ENCODE measurements at places on chromosomes 4 and X.

DNA sequence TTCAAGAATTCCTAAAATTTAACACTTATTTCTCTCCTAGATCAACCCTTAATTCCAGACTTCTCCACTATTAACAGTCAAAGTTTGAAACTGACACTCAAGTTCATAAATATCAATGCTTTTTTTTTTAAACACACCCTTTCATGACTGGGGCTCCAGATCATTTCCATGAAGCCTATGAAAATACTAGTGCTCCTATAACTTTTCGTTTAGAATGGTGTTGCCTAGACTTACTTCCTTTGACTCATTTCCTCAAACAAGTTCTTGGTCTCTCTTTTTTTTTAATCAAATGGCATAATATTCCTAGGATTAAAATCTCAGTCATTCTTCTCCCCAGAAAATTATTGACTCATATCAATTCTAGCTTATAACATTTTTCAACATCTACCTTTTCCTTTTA is 13.1 kb downstream of the ZMAT1 start:
- DNase-seq = no peak

GRCh38 chrX:93332329-93332728 is 341.0 kb downstream of the NAP1L3 start:
- DNase-seq = no peak

DNA sequence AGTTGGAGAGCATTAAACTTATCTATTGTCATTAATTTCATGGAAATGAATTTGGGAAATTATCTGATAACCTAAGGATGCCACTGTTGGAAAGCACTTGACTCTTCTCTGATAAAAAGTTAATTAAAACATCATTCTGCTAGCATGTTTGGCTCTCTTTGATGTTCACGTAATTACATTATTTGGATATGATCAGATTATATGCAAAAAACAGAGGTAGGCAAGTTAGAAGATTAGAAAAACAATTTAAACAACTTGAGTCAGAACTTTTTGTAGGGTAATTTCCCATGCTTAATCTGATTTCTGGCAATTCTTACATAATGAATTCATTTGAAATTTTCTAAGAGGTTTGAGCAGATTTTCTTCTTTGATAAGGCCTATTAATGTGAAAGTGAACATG is 882.9 kb downstream of the TRAM1L1 start:
- no peak for DNase-seq

- no peak for DNase-seq
Measured at GRCh38 chr4:1093391-1094335, 19.7 kb downstream of the RNF212 start.

DNA sequence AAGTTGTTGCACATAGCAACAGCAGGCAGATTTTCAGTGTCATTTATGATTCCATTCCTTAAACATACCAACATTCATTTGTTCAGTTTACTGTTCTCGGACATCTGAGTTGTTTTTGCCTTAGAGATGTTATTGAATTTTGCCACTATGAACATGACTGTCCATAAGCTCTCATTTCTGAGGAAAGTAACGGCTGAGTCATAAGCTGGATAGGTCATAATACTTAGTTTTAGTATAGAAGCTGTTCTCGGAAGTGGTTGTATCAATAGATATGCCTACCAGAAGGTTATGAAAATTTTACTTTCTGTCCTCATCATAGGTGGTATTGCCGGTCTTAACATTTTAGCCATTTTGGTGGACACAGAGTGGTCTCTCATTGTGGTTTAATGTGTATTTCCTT is 157.1 kb upstream of the CLNK start:
- no peak for DNase-seq

- peak; percentile 44 for DNase-seq
Measured at GRCh38 chr4:140641789-140642439, 73.2 kb upstream of the UCP1 start.

DNA sequence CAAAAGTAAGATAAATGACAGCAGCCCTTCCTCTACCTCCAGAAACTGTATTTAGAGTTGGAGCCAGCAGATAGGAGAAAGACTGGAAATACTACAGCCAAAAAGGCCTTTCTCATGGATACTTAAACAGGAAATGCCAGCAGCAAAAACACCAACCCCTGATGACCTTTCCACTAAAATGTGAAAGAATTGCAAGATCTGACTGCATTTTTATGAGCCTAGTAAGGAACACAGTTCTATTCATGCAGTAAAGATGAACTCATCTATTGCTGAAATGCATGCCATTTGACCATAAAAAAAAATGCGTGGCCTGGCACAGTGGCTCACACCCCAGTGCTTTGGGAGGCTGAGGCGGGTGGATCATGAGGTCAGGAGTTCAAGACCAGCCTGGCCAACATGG is 19.9 kb downstream of the ABCG2 start:
- peak; percentile 81 for DNase-seq

DNA sequence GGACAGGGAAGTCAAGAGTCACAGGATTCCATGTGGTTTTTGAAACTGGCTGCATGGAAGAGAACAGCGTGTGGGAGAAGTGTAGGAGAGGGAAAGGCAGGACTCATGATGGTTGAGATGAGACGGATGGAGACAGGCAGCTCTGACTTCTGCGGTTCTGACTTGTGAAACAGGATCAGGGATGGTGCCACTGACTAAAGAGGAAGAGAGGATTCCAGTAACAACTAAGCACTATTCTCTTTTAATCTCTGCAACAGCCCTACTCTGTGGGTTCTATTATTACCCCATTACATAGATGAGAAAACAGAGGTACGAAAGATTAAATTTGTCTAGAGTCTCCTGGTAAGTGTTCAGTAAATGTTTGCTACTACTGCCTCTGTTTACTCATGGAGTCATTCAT is 156.3 kb downstream of the CBR4 start:
- no peak for DNase-seq

- no peak for DNase-seq
Measured at GRCh38 chr4:153733751-153734448, 25.9 kb downstream of the RNF175 start.

- no peak for DNase-seq
Measured at GRCh38 chrX:10208281-10208856, 51.6 kb downstream of the CLCN4 start.

GRCh38 chr4:85837439-85837733 is 362.4 kb downstream of the ARHGAP24 start:
- DNase-seq = peak; percentile 66

GRCh38 chrX:137747244-137748043 is 181.5 kb downstream of the ZIC3 start:
- no peak for DNase-seq

- peak; percentile 71 for DNase-seq
Measured at GRCh38 chrX:23503835-23504539, 163.3 kb upstream of the PRDX4 start.

DNA sequence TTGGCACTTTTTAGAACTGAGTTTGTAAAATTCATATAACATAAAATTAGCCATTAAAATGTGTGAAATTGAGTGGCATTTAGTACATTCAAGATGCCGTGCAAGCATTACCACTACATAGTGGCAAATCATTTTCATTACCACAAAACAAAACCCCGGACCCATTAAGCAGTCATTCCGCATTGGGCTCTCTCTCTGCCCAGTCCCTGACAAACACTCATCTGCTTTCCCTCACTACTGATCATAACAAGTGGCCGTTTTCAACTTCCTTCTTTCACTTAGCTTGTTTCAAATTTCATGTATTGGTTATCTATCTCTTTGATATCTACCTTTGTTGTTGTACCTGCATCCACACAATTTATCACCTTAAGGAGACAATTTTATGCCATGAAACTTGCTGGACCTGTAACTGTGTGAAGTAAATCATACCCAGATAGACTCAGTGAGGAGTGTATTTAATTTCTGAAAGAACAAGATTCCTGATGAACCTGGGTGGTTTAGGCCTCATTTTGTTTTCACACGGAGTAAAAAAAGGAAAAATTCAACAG is 202.1 kb downstream of the OR13H1 start:
- no peak for DNase-seq

DNA sequence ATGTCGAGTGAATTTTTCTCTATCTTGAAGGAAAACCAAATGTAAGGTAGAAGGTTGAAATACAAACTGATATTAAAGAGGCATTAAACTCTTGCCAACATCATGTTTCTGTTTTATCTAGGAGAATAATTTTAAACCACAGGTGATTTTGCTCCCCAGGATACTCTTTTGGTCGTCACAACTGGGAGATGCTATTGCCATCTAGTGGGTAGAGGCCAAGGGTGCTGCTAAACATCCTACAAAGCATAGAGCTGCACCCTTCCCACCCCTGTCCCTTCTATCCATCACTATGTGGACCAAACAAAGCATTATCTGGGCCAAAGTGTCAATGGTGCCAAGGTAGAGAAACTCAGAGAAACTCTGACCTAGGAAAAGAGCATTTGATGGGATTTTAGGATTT is 154.6 kb upstream of the MAGEB2 start:
- peak; percentile 44 for DNase-seq

DNA sequence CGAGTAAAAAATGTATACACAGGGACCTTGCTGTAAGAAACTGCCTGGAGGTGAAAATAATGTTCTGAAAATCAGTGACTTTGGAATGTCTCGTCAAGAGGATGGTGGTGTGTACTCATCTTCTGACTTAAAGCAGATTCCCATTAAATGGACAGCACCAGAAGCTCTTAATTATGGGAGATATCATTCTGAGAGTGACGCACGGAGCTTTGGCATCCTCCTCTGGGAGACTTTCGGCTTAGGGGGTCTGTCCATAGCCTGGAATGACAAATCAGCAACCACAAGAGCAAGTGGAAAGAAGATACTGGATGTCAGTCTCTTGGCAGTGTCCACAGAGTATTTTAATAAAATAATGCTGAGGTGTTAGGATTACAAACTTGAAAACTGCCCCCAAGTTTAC is 129.4 kb downstream of the THOC2 start:
- DNase-seq = no peak

DNA sequence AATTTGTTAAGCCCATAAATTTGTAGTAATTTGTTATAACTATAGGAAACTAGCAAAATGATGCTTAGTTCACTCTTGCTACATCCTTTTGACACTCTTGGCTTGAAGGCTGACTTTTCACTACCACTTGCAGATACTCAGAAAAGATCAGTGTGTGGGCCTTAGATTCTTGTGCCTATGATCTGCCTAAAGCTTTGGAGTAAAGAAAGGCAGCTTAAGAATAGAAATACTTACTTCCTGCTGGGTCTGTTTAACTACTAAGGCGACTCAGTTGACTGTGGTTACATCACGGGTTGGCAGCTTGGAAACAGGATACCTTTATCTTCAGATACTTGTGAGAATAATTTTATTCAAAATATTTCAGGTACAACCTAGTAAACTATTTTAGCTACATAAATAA is 201.4 kb upstream of the FMR1 start:
- no peak for DNase-seq

DNA sequence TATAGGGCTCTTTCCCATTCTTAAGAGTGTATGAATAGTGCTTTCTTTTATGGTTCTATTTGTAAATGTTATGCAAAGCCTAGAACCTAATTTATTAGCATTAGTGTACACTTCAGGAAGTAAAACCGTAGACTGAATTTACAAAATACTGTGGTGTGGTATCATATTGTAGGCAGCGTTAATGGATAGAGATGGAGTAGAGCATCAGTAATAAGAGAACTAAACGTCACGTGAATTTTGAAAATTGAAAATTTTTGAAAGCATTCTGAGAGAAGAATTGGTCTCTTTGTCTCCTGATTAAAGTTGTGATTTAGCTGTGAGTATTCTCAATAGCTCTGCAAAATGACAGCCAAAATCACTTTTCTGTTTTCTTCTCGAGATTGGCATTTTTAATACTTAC is 2.9 kb downstream of the STIM2 start:
- DNase-seq = no peak
